ENCODE measurements at places on chromosomes 3 and 15.

- no peak for DNase-seq
Observed at GRCh38 chr3:78003090-78003489, 963.2 kb downstream of the ROBO2 start.

DNA sequence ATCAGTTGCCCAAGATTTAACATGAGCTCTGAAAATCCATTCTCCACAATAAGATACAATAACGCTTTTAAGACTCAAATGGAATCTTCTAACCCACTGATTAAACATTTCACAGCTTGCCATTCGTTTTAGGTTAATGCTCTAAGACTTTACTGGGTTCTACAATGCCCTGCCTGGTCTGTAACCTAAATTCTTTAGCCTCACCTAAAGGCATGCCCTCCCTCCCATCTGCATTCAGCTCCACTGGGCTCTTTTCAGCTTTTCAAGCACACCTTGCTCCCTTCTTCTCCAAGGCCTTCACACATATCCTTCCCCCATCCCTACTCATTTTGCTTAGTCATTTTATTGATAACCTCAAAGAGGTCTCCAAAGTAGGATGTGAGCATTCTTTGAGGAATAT, 290.9 kb downstream of the LSAMP start:
- no peak for DNase-seq

- DNase-seq: no peak
Observed at GRCh38 chr15:55357774-55358173, 38.8 kb downstream of the PIGB start.

GRCh38 chr3:106392915-106393314, 524.1 kb upstream of the CBLB start:
- no peak for DNase-seq

DNA sequence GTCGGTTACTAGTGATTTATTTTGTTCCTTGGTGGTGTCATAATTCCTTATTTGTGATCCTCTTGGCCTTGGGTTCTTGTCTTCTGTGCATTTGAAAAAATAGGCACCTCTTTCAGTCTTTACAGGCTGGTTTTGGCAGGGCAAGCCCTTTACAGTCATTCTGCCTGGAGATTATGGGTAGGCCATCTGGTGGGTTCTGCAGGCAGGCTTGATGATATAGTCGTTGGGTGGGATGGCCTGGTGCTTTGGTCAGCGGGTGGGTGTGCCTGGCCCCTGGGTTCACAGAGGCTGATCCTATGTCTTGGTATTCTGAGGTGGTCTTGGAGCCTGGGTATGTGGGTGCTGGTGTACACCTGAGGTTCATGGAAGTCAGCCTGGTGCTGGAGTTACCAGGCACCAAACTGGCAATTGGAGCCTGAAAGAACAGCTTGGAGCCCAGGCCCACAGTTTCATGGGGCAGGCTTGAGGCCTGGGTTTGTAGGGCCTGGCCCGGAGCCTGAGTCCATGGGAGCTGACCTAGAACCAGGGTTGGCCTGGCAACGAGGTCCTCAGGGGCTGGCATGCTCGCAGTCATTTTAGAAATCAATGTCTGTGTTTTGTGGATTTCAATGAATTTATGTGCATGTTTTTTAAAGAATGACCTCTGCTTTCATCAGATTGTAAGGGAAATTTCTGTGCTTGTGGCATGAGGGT, 63.3 kb downstream of the DOCK3 start:
- DNase-seq: no peak

- DNase-seq: no peak
Observed at GRCh38 chr3:60657972-60658371, 593.3 kb downstream of the FHIT start.

GRCh38 chr3:67635257-67635656, 19.2 kb downstream of the SUCLG2 start:
- no peak for DNase-seq

DNA sequence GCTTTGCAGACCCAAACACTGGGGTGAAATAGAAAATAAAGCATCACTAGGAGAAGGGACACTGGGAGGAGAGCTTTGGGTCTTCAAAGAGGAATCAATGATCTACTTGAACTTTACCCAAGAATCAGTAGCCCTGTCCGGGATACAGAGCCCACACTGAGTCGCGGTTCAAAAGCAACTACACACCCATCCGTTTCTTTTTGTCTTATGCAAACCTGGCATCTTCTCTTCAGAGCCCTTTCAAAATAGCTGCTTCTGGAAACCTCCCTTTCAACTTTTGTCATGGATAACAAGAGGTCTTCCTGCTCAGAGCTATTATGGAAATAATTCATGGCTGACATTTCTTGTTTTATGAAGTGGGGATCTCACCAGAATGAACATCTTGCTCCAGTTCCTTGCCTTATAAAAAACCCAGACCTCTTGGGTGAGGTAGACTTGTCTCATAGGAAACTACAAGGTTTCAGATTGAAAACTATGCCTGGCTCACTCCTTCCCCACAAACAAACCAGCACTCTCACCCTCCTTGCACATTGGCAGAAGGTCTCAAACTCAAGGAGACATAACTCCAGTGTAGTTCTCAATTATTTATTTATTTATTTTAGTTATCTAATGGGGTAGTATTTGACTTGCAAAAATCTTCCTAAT, 115.1 kb upstream of the ARHGEF3 start:
- no peak for DNase-seq

GRCh38 chr3:195517030-195517429, 26.1 kb downstream of the PPP1R2 start:
- no peak for DNase-seq

GRCh38 chr15:31483986-31484951, 157.6 kb downstream of the KLF13 start:
- DNase-seq: no peak

- peak; percentile 32 for DNase-seq
Observed at GRCh38 chr3:13229273-13229949, 156.2 kb upstream of the IQSEC1 start.

DNA sequence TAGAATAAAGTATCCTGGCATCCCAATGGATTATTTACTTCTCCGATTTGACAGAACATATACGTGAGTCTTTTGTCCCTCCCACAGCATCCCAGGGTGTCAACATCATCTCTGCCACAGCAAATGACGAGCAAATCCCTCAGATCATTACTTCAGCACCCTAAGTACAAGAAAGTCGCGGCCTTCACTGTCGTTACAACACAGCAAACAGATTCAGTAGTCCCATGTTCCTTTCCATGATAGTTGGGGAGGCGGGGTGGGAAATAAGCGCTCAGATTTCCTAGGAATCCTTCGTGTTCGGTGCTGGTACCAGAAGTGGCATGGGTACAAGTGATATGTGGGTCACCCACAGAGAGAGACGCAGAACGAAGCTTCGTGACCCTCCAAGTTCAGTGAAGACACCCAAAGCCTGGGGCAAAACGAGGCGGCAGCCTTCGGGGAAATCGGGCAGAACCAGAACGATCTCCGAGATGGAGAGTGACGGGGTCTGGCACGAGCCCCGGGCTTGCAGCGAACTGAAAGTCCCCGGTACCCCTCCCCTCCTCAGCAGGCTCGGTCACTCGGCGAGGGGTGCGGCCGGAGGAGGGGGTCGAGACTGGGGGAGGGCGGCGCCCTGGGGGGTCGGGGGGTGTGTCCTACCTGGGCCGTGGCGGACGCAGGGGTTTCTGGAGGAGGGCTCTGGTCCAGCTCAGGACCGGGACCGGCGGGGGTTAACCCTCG, 619 bp downstream of the TTBK2 start:
- DNase-seq: no peak

- DNase-seq: no peak
Observed at GRCh38 chr3:143751643-143752178, 96.6 kb downstream of the SLC9A9 start.

DNA sequence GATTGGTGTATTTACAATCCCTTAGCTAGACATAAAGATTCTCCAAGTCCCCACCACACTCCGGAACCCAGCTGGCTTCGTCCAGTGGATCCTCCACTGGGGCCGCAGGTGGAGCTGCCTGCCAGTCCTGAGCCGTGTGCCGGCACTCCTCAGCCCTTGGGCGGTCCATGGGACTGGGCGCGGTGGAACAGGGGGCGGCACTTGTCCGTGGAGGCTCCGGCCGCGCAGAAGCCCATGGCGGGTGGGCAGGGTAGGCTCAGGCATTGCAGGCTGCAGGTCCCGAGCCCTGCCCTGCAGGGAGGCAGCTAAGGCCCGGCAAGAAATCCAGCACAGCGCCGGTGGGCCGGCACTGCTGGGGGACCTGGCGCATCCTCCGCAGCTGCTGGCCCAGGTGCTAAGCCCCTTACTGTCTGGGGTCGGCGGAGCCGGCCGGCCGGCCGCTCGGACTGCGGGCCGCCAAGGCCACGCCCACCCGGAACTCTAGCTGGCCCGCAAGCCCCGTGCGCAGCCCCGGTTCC, 3.5 kb upstream of the RNU5B-1 start:
- no peak for DNase-seq

DNA sequence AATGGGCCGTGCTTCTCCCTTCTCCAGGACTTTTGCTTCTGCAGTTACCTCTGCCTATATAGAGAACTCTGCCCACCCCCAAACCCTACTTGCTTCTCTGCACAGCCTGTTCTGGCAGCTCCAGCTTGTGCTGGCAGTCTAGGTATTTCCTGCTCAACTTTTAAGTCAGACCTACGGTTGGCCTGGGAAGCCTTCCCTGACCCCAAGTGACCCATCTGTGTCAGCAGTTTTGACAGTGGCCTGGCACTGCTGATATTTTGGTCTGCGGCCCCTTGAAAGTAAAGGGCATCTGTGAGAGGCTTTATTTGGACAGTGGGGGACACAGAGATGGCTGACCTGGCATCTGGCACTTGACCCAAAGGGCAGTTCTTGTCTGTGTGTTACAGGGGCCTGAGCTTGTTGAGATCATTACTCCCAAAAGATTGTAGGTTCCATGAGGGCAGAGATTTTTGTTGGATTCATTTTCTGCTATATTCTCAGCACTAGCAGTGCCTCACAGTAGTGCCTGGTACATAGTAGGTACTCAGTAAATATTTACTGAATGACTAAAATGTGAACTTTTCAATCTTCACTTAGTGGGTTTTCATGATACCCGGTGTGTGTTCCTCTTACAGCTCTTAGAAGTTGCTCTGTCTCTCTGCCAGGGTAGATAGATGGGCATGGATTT, 55.2 kb upstream of the TRAK1 start:
- no peak for DNase-seq

GRCh38 chr3:170418422-170419398, at the start of gene CLDN11:
TSS of gene CLDN11 (plus strand) at chr3:170418868. CDS start at chr3:170419067, 199 bp downstream.
- DNase-seq: peak; percentile 37

GRCh38 chr3:193052354-193053045, 134.8 kb upstream of the MB21D2 start:
- no peak for DNase-seq

DNA sequence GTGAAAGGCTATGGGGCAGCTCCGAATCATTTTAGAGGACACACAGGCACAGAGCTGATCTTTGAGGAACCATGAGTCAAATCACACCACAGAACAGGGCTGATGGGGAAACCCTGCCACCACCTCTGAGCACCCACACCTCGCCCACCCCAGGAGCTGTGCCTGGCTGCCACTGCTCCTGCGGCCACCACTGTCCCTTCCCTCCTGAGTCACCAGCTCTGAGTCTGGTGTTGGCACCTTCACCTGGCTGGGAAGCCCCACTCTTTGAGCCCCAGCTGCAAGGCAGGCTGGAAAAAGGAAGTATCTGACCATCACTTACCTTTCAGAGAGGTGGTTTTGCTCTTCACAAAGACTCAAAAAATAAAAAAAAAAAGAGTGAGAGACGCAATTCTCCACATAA, 63.6 kb upstream of the MEF2A start:
- no peak for DNase-seq
